ENCODE measurements at places on chromosomes 11 and 22. TPM values are rescaled to one million over a fixed set of nuclear protein-coding genes. Genes with fewer than 3 reads are reported as not detected.

The IGSF22 gene
- polyA plus RNA-seq, result not detected

The TBC1D22A gene
- 10.8 TPM for polyA plus RNA-seq

The XKR3 gene
- not detected for polyA plus RNA-seq

The GRIA4 gene
- not detected for polyA plus RNA-seq

The OR8G1 gene
- polyA plus RNA-seq, result not detected

The MS4A10 gene
- polyA plus RNA-seq, result not detected

The CRYBA4 gene
- polyA plus RNA-seq, result not detected
